ENCODE measurements at places on chromosomes 11 and 22.

- no peak for DNase-seq
Measured at GRCh38 chr22:26974034-26974433, 316.6 kb downstream of the MIAT start.

GRCh38 chr11:45430361-45430760, 144.2 kb upstream of the SYT13 start:
- no peak for DNase-seq

DNA sequence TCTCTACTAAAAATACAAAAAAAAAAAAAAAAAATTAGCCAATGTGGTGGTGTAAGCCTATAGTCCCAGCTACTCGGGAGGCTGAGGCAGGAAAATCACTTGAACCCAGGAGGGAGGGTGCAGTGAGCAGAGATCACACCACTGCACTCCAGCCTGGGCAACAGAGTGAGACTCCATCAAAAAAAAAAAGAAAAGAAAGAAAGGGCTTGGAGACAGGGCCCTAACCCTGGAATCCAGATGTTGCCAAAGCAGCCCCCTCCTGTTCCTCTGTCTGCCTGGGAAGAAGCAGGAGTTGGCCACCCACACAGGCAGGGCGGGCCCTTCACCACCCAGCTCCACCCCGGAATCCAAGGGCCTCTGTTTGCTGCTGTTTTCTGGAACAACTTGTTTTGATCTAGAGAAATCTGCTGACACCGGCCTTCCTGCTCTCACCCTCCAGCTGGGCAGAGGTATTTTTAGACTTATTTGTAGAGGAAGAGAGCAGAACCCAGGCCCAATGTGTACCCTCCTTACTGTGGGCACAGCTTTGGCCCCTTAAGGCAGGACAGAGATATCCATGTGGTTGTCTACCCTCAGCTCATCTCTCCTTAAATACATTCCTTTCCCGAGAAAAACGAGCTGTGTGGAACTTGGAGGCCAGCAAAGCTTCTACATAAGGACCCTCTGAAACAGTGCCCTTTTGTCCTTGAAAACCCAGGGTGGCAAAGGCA, 2.7 kb upstream of the NEAT1 start:
- DNase-seq: peak; percentile 74

DNA sequence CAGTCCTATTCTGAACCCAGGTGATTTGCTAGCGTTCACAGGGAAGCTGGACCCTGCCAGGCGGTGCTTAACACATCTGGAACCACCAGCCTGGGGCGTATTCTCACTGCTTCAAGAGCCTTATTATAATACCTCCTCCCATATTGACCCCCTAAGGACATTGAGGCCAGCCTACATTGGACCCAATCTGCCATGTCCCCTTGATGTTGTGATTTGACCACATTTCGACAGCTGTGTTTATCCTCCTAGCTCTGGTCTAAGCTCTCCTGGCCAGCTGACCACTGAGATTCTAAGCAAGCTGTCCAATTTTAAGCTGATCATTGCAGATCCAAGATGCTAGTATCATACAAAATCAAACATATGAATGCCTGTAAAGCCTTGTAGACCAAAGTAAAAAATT, 148.1 kb upstream of the BLID start:
- DNase-seq: no peak

GRCh38 chr11:94835594-94835927, 67.4 kb downstream of the AMOTL1 start:
- DNase-seq: peak; percentile 30

GRCh38 chr11:2517016-2517385, 72.2 kb downstream of the KCNQ1 start:
- no peak for DNase-seq

- no peak for DNase-seq
Measured at GRCh38 chr11:113168354-113169342, 145.7 kb upstream of the TTC12 start.

- no peak for DNase-seq
Measured at GRCh38 chr11:111829185-111829968, 42.0 kb downstream of the ALG9 start.

- DNase-seq: no peak
Measured at GRCh38 chr22:36366291-36366708, 21.5 kb downstream of the MYH9 start.

GRCh38 chr11:11072067-11072466, 214.2 kb upstream of the ZBED5 start:
- DNase-seq: peak; percentile 84

- DNase-seq: no peak
Measured at GRCh38 chr11:123546515-123546914, 107.9 kb downstream of the SCN3B start.

- DNase-seq: no peak
Measured at GRCh38 chr11:2200536-2200935, 28.9 kb upstream of the TH start.

DNA sequence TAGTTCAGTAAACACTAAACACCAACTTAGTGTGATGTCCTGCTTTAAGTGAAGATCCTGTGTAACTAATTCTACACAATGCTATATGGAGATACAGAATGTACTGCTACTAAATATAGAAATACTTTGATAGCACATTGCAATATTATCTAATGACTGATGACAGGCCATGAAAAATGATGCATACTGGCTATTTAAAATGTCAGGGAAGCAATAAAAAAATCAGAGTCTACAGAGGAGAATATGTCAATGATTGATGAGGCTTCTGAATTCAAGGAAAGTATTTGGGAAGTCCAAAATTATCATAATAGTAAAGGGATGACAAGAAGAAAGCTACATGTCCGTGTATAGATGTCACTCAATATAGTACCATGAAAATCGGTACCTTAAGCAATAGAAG, 55.3 kb downstream of the GUCY1A2 start:
- DNase-seq: no peak

DNA sequence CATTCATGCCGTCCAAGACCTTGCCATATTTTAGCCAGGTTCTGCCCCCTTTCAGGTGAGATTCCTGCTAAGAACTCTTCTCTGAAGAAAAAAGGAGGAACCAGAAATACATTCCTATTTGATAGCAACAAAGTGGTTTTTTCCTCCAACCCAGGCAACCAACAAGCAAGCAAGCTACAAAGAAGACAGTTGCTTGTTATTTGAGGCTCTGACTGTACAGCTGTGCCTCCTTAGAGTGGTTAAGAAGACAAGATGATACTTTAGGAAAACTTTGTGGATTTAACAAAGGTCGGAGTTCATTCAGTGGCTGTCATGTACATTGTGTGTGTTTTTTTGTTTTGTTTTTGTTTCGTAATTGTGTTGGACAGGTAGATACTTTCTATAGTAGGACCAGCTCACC, 21.7 kb downstream of the TEAD1 start:
- DNase-seq: no peak

DNA sequence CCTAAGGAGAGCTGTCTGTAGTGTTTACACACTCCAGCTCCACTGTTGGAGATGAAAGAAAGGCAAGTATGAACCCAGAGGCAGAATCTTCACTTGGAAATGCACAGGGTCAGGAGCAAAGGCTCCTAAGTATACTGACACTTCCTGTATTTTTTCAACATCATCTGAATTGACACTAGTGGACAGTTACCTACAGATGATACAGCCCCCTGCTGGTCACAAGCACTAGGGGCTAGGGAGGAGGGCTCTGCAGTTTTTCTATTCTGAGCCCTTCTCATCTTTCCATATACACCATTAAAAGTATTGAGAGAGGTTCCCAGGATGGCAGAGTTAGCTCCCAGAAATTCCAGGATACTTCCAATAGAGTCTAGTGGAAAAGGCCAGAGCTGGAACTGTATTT, 290.3 kb upstream of the API5 start:
- DNase-seq: no peak

DNA sequence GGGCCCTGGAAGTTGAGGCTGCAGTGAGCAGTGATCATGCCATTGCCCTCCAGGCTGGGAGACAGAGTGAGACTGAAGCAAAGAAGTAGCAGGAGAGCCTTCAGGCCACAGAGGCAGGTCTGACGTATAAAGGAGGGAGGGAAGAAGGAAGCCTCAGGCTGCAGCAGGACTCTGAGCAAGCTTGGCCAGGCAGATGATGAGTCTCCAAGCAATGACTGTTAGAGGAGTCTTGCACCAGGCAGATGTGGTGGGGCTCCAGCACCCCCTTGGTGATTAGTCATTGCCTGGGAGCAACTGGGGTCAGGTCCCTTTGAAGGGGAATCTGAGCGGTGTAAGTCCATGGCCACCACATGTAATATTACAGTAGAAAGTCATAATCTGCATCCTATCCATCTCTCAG, 36.6 kb upstream of the NFAM1 start:
- no peak for DNase-seq

- DNase-seq: peak; percentile 85
Measured at GRCh38 chr22:46116491-46116958, 33.8 kb upstream of the PPARA start.

DNA sequence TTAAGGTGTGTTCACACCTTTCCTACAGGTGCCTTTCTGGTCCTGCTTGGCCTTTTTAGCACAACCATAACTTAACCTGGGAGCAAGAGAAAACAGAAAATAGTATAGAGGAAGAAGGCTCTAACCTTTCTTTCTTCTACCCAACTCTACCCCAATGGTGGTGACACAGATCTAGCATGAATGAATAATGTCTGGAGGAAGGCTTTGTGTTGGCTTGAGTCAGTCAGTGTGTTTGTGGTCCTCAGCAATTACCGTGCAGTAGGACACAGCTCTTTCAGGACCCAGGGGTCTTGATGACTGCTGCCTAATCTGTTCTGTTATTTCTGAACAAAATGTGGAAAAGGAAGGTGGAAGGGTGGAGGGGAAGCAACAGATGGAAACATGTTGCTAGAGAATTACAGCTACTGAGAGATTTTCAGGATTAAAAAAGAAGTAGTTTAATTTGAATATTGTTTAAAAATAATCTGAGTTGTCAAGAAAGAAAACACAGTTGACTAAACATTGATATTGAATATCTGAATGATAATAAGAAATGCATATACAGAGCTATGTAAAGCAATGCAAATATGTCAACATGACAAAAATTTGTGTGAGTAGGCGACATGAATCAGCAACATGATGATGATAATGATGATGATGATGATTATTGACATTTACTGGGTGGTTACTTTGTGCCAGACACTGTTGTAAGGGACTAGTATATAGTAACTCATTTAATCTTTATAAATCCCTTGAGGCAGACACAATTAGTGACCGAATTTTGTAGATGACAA, 55.3 kb downstream of the AASDHPPT start:
- DNase-seq: no peak

DNA sequence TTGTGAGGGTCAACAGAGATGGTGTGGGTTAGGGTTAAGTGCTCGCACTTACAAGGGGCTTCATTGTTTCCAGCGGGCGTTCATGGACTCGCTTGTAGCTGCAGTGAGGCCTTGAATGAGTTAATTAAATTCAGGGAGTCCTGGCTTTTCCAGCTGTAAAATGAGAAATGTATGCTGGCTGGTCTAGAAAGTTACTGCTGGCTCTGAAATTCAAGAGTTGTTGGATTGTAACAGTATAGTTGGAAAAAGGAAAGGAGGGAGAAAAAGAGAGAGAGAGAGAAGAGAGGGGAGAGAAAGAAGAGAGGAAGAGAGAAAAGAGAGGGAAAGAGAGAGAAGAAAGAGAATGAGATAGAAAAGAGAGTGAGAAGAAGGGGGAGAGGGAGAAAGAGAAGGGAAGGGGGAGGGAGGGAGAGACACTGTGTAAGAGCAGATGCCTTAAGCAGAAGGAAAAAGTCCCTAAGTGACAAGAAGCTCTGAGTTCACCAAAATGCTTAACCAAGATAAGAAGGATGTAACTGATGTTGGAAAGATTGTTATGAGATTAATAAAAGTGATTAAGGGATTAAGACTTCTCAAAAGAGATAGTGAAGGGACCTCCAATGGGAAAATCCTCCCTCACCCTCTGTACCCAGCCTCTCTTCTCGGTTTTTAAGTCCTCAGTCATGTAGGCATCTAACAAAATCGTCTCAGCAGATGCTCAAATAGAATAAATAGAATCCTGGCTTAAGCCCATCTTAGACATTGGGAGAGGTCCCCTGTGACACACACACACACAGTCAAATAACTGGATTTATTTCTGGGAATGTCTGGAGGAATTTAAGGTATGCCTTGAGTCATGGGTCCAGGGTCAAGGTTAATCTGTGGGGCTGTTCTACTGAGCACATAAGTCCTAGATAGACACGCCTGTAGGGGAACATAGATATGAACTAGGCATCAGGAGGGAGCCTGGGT, 477.9 kb downstream of the MIAT start:
- peak; percentile 76 for DNase-seq

DNA sequence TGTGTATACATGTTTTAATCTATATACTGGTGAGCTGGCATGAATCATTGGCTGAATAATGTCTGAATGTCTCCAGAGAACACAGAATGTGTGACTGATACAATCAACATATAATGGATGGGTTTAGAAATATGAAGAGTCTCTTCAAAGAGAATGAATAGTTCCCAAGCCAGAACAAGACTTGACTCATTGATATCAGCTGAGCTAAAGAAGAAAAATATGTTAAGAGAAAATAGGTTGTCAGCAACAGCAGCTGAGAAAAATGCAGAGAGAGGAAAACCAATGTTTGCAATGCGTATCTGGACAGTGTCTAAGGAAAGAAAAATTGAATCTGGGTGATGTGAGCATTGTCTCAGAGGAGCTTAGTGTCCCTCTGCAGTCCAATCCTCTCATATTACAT, 1281.8 kb upstream of the TENM4 start:
- peak; percentile 39 for DNase-seq

DNA sequence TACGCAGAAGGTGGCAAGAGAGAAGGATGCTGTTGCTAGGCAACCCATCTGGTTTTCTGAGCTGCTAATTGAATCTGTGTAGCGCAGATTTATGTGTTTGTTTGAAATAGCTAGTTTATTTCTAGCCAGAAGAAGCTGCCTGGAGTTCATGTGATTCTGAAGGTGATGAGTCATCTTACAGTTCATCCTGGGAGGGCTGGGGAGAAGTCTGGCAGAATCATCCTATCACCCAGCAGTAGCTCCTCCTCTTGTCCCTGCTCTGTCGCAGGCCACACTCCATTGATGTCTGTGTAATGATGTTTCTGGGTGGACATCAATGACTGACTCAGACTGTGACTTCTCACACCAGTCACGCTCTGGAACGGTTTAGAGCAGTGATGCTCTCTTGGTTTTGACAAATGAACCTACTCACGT, 4.8 kb upstream of the FBXO7 start:
- no peak for DNase-seq

- peak; percentile 89 for DNase-seq
Measured at GRCh38 chr11:8814209-8814922, 96.6 kb upstream of the AKIP1 start.
